Metanephros (tissue), 2 donors: ENCODE measurements at places on chromosomes 11 and 22. TPM values are rescaled to one million over a fixed set of nuclear protein-coding genes. Genes with fewer than 3 reads are reported as not detected.

Gene IGSF9B
- total RNA-seq: 6.8 TPM

Gene TMPRSS6
- 0.18 TPM for total RNA-seq

Gene PIWIL4
- total RNA-seq: 5.1 TPM

Gene KRTAP5-2
- not detected for total RNA-seq

Gene MRGPRX4
- total RNA-seq: not detected

Gene MS4A6E
- total RNA-seq: not detected

Gene SPTBN2
- total RNA-seq: 99.8 TPM

Gene APOBEC3F
- total RNA-seq: 7.5 TPM

Gene MAJIN
- total RNA-seq: 0.70 TPM

Gene CALCA
- 6.1 TPM for total RNA-seq

Gene NCAM1
- total RNA-seq: 102 TPM

Gene SYT12
- total RNA-seq: 0.18 TPM

Gene GRAMD1B
- 21.3 TPM for total RNA-seq
